H9 (cell line): ENCODE measurements at places on chromosomes 5 and 9.

DNA sequence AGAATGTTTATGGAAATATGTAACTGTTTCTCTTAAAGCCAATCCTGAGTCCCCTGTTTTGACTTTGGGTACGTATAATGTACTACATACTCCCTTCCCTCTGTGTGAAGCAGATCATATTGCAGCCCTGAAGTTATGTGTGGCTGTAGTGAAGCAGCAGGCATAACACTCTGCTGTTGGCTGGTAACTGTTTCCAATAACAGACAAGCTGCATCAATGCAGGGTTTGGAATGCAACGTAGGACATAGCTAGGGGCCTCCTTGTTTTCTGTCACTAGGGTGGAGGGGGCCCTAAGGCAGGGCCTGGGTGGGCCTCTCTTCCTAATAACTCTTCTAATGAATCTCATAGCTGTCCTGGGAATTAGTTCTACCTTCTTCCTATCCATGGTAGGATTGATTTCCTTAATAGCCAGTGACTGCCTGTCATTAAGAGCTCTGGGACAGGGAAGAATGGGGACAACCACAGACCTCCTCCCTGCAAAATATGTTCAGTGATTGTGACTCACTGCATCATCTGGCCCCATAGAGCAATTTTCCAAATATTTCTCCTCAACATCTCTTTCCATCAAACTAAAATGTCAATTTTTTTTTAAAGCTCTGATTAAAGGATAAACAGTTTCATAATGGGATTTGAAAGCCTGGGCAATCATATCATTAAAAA is 129.6 kb upstream of the HMHB1 start:
- DNase-seq = no peak

GRCh38 chr9:119368681-119369581 is at the start of gene BRINP1:
Gene BRINP1, minus strand, starts transcription at chr9:119369435. Its CDS starts 56,080 bp downstream, at chr9:119313355.
- peak; percentile 80 for DNase-seq

- no peak for DNase-seq
These were observed 311.4 kb upstream of the MSX2 start for GRCh38 chr5:174412941-174413340.

DNA sequence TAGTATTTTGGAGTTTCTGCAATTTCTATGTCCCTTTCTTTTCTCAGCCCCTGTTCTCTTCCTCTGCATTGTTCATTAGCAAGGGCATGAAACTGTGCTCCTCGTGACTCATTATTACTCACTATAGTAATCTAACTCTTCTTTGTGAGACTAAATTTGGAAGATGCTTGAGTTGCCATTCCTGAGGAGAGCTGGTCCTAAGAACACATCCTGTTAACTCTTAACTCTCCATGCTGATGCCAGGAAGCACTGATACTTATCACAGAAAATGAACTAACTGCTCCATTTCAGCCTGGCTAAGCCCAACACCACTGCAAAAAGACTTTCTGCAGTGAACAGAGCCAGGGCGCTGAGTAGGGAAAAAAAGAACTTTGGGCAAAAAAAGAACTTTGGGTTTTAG is 10.6 kb upstream of the CSNK1A1 start:
- DNase-seq = peak; percentile 42

DNA sequence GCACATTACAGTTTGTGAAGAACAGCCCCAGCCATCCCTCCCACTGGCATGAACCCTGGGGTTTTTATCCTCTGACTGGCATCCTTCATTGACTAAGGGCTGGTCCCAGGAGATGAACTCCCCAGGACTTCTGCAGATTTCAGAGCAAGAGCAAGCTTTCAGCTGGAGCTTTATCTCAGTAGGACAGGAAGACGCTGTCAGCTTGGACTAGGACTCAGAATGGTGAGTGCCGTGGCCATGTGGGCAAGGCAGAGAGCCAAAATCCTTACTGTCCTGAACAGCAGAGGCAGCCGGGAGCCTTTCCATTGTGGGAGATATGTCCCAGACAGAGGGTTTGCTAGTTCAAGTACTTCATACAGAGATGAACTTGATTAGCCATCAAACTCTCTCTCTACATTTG is 3.2 kb upstream of the ACOT12 start:
- DNase-seq = no peak

DNA sequence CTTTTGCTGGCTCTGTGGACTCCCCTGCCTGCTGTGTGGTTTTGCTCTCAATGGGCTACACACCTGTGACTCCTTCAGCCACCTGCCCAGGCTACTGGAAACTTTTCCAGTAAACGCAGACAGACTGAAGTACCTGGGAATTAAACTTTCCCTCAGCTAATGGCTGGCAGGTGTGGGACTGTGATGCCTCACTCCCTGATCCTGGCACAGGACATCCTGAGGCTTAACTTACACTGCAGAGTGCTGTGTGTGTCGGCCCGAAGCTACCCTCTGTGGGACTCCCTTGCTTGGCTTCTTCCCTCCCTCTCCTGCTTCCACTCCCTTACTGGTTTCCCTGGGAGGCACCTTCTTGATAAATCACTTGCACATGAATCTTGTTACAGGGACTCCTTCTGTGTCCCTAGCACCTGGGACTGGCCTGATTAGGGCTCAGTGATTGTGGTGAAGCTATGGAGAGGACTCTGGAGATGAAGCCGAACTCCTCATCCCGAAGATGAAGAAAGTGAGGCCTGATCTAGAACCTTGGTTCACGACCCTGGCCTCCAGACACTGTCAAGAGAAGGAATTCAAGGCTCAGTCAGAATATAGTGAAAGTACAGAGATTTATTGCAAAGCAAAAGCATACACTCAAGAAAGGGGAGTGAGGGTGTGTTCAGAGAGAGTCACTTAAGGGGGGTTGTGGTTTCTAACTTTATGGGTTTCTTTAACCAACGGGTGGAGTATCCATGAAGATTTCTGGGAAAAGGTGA is 113.4 kb upstream of the ALDH1B1 start:
- DNase-seq = peak; percentile 22

GRCh38 chr5:159083548-159084452 is 15.9 kb downstream of the EBF1 start:
- DNase-seq = no peak
